ENCODE measurements at places on chromosomes 12 and 14. TPM values are rescaled to one million over a fixed set of nuclear protein-coding genes. Genes with fewer than 3 reads are reported as not detected.
A peak's percentile ranks its signal among the peaks of the same experiment; 100 is the strongest.

Gene ACAD10
- 16.2 TPM for total RNA-seq

DNA sequence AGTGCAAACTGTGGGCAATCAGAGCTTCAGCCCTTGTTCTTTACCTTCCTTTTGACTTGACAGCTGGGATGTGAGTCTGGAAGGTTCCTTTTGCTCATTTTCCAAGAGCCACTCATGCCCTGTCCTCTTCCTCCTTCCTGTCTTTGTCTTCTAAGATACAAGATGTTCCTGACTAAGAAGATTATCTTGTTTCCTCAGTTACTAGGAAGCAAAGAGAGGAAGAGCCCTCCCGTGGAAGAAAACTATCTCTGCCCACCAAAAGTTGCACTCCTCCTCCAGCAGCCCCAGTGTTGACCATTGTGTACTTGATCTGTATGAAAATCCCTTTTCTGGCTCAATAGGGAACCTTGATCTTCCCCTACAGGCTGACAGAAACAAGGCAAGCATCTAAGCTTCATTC, 138.0 kb downstream of the C12orf75 start:
- no peak for DNase-seq

DNA sequence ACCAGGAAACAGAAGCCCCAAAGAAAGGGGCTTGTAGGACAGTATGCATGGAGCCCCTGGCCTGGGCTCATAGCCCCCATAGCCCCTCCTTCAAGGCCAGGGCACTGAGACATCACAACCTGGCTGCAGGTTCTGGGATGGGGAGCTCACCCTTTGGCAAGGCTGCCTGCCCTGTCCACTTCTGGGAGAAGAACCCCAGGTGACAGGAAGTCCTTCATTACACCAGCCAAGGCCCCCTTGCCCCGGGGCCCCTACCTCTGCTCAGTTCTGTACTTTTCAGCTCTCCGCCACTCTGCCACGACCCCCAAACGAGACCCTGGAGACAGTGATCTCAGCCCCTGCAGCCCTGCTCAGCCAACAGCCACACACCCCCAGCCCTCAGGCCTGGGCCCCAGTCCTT, 223.2 kb upstream of the RTL1 start:
- DNase-seq = no peak

DNA sequence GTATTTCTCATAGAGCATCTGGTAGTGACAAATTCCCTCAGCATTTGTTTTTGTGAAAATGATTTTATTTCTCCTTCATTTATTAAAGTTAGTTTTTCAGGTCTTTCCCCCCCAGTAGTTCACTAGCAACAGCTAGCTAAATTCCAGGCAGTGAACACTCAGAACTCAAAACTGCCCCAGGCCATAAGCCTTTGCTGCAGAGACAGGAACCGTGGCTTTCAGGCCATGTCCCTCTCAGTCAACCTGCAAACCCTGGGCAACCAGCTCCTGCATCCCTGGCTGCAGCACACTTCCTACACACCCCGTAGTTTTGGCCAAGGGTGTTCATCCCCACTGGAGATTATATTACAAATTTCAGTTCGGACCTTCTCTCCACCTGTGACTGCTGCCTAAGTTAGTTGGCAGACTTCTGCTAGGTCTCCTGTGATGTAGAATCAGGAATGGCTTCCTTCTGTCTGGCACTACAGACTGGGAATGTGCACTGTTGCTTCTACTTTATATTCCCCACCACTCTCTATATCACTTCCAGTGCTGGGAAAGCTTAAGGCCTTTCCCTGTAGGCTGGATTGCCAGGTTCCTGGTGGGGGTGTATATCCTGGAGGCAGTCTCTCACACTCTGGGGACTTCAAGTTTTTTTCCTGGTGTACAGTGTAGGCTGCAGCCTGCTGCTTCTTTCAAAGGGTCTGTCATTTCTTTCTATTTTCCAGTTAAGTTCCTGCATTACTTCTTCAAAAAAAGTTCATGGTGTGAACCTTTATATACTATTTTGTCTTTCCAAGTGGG, 924.4 kb upstream of the LRFN5 start:
- DNase-seq = no peak

DNA sequence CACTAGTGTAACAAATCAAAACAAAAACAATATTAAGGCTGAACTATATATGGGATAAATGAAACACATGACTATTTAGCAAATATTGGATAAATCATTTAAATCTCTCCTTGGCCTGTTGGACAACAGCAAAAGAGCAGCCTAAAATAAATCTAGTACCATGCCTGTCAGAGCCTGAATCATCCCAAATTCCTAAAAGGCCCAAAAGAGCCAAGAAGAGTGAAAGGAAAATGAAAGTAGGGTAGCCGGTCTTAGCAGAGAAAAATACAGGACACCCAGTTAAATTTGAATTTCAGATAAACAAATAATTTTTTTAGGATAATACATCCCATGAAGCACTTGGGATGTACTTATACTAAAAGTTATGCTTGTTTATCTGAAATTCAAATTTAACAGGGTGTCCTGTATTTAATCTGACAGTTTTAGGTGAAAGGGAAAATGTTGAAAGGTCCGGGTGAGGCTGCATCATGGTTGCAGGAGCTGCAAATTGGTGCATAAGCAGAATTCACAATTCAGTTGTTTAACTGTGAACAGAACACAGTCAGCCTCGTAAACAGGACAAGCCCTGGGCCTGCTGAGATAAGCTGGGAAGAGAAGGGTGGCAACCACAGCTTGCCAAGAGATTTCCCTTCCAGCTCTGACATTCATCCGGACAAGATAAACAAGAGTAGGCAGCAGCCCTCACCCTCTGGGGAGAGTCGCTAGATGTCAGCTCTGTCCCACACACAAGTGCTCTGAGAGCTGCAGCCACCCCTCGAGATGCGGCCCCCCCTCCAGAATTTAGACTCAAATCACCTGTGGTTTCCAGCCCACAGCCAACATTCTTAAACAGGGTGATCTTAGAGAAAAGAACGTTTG, 30.3 kb downstream of the DMAC2L start:
- DNase-seq = peak; percentile 81

Gene GLT8D2
- total RNA-seq = 12.6 TPM

Gene GYS2
- not detected for total RNA-seq

DNA sequence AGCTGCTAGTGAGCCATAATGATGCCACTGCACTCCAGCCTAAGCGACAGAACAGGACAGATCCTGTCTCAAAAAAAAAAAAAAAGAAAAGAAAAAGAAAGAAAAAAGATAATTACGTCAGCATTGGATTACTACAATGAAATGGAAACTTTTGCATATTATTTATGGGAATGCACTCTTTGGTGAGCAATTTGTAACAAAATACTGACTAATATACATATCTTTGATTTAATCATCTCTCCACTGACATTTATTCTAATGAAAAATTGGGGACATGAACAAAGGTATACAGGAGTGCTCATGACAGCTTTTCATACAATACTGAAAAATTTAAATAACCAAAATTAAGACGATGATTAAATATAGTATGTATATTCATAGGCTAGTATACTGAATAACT, 27.9 kb upstream of the HECTD1 start:
- DNase-seq = no peak

Gene LTBP2
- total RNA-seq = 243 TPM

DNA sequence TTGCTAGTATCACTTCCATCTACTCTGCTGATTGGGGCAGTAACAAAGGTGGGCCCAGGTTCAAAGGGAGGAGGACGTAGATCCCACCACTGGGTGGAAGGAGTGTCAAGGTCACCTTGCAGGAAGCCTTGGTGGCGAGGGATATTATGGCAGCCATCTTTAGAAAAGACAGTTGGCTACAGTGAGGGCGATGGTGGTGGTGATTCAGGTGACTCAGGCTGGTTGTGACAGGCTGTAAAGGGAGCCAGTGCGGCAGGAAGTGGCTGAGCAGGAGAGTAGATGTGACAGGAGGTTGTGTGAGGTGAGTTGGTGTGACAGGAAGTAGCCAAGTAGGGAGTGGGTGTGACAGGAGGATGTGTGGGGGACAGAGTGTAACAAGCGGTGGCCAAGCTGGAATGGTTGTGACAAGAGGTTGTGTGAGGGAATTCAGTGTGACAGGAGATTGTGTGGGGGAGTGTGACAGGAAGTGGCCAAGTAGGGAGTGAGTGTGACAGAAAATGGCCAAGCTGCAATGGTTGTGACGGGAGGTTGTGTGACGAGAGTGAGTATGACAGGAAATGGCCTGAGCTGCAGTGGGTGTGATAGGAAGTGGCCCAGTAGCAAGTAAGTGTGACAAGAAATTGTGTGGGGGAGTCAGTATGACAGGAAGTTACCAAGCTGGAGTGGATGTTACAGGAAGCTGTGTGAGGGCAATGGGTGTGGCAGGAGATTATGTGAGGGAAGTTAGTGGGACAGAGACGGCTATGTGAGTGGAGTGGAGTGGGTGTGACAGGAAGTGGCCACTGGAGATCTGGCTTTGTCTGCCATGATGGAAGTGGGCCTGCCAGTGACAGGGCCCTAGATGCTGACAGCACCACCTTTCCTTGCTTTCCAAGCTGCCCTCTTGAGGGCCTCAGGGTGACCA, 136.5 kb upstream of the MYL2 start:
- DNase-seq = no peak

Gene SLC39A5
- not detected for total RNA-seq

GRCh38 chr14:21133901-21134300, 22.0 kb downstream of the OR5AU1 start:
- no peak for DNase-seq

GRCh38 chr12:123054371-123054770, 73.9 kb downstream of the ARL6IP4 start:
- no peak for DNase-seq

- DNase-seq = peak; percentile 42
Observed at GRCh38 chr12:70609739-70610491, 27.3 kb downstream of the PTPRB start.

GRCh38 chr12:45726603-45727300, 2.8 kb upstream of the ARID2 start:
- DNase-seq = peak; percentile 33

GRCh38 chr14:92215579-92215978, 93.8 kb downstream of the CPSF2 start:
- no peak for DNase-seq

Gene BDKRB1
- total RNA-seq = 16.7 TPM

Measured in fibroblast of lung (primary cell).